ENCODE measurements at places on chromosomes 4 and X. TPM values are rescaled to one million over a fixed set of nuclear protein-coding genes. Genes with fewer than 3 reads are reported as not detected.

- H3K4me1 ChIP-seq: peaks cover 2% of the 10 kb centered on the region
- no peaks in the 10 kb centered on the region for H3K36me3 ChIP-seq
- peak overlapping the region; percentile 30 for H3K4me3 ChIP-seq
- H3K27ac ChIP-seq: peak overlapping the region; percentile 65
- no peak for DNase-seq
- H3K27me3 ChIP-seq: peaks cover 41% of the 10 kb centered on the region
These were observed 840 bp downstream of the GRID2 start for GRCh38 chr4:92304606-92305005.

Gene SPP1
- total RNA-seq: 19.4 TPM

Gene AR
- not detected for total RNA-seq

Gene PABPC1L2A
- total RNA-seq: not detected

DNA sequence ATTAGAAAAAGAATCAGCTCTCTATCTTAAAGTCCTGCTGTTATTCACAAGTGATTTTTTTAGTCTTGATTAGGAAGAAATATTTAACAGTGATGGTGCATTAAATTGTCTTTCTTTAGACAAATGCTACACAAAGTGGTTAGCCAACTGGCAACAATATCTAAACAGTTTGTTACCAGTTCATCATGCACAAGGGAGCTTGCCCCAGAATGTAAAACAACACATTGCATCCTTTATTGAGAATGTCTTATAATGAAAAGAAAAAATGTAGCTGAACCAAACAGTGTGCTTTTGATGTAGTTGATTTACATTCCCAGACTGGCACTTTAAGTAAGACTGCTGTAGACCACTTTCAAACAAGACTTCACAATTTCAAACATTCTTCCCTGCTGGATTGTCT is 34.1 kb upstream of the NAA11 start:
- no peak overlapping the region for H3K4me3 ChIP-seq
- no peak for DNase-seq
- H3K27me3 ChIP-seq: no peaks in the 10 kb centered on the region
- no peak overlapping the region for H3K27ac ChIP-seq
- H3K36me3 ChIP-seq: no peaks in the 10 kb centered on the region

DNA sequence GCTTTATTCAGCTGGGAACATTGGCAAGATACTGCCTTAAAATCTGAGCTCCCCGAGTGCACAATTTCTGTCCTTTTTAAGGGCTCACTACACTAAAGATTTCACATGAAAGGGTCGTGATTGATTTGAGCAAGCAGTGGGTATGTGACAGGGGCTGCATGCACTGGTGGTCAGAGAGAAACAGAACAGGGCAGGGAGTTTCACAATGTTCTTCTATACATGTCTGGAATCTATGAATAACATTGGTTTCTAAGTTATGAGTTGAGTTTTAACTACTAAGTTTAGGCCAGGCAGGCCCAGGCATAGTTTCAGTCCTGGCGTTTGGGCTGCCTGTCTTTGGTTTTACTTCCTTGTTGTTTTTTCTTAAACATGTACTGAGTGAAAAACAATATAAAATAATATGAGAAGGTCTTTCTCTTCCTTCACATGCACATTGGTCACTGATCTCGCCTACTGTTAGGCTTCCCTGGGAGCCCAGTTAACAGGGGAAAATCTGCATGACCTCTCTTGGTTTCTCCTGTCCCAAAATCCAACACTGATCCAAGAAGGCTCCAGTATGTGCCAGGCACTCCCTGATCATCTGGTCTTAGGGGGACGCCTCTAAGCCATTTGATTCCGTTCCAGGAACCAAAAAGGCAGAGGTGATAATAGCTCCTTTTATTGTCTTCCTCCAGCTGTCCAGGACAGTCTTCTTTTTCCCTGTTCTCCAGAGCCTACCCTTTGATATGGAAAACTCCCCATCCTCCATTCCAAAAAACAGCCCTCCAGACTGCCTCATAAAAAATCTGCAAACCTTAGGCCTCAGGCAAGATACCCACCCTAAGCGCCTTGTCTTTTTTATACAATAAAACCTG is at the start of gene UGT2B17:
TSS of gene UGT2B17 (minus strand) at position 51 of the 854 bp plus-strand sequence. CDS start 7,838 bp downstream, outside the sequence.
- H3K4me3 ChIP-seq: no peak within 1 kb of the TSS
- H3K27me3 ChIP-seq: no peaks in the 10 kb centered on the region
- H3K36me3 ChIP-seq: no peaks in the 10 kb centered on the region
- no peak for DNase-seq
- no peaks in the 10 kb centered on the region for H3K4me1 ChIP-seq
- no peak within 1 kb of the TSS for H3K27ac ChIP-seq

DNA sequence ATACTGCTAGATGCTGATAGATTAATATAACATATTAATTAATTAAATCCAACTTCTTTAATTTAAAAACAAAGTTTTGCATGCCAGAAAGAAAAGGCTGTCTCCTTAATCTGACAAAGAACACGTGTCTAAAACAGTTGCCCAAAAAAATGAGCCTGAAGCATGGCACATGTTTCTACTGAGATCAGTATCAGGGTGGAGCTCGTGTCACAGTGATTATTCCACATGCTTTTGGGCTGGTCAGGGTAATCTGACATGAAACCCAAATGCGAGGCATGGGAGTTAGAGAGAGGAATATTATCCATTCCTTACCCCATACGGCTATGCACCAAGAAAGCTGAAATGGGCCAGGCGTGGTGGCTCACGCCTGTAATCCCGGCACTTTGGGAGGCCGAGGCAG is 79.4 kb upstream of the ADRA2C start:
- H3K4me1 ChIP-seq: no peaks in the 10 kb centered on the region
- H3K27ac ChIP-seq: no peak overlapping the region
- H3K4me3 ChIP-seq: no peak overlapping the region
- DNase-seq: no peak
- H3K27me3 ChIP-seq: peaks cover 2% of the 10 kb centered on the region

GRCh38 chrX:54977387-54977786 is 16.6 kb downstream of the PFKFB1 start:
- no peak for DNase-seq
- H3K4me3 ChIP-seq: no peak overlapping the region
- H3K27me3 ChIP-seq: no peaks in the 10 kb centered on the region
- H3K36me3 ChIP-seq: no peaks in the 10 kb centered on the region

Gene CXCL11
- total RNA-seq: not detected

DNA sequence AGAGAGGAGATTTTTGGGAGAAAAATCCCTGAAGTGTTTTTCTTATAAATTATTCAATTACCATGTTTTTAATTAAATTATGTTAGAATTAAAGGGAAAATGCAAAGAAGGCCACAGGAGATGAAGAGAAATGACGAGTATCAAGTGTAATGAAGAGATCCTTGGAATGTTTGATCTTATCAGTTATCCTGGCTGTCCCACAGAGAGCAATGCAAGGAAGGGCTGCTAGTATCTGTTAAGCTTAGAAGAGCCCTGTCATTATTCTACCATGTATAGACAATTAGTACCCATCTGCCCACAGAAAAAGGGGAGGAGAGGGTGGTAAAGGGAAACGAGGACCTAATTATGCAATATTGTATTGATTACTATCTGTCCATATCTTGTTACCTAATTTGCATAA is 257.1 kb downstream of the BANK1 start:
- no peak for DNase-seq
- H3K36me3 ChIP-seq: no peaks in the 10 kb centered on the region
- no peak overlapping the region for H3K4me3 ChIP-seq
- H3K4me1 ChIP-seq: no peaks in the 10 kb centered on the region
- H3K27ac ChIP-seq: no peak overlapping the region
- peaks cover 8% of the 10 kb centered on the region for H3K27me3 ChIP-seq

GRCh38 chr4:89056953-89057398 is at the start of gene FAM13A:
TSS of gene FAM13A (minus strand) at chr4:89057185. CDS start at chr4:89056964, 221 bp downstream.
- H3K27me3 ChIP-seq: peaks cover 3% of the 10 kb centered on the region
- no peak within 1 kb of the TSS for H3K27ac ChIP-seq
- peak within 1 kb of the TSS; percentile 18 for H3K4me3 ChIP-seq
- H3K4me1 ChIP-seq: peaks cover 7% of the 10 kb centered on the region
- no peak for DNase-seq

Gene MEPE
- total RNA-seq: not detected

Gene BGN
- total RNA-seq: not detected

DNA sequence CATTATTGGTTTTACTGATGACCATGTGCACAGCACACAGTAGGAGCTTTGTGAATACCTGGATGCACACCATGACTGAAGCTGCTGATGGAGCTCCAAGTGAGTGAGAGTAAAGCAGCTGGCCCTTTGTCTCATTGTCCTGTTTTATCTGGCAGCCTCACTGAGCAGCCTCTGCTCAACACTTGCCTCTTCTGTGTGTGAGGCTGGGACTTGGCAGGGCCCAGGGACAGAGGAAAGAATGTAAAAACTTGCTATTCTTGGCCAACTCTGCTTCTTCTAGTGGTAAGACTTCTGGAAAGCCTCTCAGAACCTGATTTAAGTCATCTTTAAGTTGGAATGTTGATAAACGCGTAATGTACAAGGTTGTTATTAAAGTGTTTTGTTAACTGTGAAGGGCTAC is 61.4 kb downstream of the BEX1 start:
- DNase-seq: no peak
- H3K36me3 ChIP-seq: no peaks in the 10 kb centered on the region
- H3K4me1 ChIP-seq: no peaks in the 10 kb centered on the region
- H3K27ac ChIP-seq: no peak overlapping the region
- no peaks in the 10 kb centered on the region for H3K27me3 ChIP-seq

Gene CXCL8
- 2.2 TPM for total RNA-seq

- DNase-seq: no peak
- no peak overlapping the region for H3K27ac ChIP-seq
- no peak overlapping the region for H3K4me3 ChIP-seq
These were observed 3.6 kb downstream of the ARHGAP24 start for GRCh38 chr4:85478576-85478975.

DNA sequence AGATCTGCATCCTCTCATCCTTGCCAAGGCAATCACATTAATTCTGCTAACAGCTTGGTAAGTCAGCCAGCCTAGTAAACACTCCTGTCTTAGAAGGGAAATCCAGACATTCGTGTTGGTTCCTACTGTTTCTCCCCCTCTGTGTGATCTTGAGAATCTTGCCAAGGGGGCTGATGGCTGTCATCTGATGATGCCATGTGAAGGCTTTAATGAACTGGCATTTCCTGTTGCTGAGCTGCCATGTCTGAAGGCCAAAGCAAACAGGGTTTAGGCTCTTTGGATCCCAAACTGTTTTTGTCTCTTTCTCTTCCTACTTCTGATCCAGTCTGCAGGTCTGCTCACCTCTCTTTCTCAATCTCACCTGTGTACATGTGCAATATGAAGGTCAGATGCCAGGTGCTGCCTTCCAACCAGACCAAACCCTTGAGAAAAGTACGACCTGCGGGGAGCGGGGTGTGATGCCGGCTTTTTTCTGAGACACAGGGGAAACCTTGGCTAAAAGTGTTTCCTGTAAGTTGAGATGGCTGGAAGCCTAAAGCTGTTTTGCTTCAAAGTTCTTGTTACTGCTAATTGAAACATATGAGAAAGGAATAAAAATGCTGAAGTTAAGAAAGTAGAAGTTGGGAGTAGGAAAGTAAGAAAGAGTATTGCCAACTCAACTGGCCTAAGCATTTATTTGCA is 532.9 kb downstream of the ANKRD50 start:
- no peaks in the 10 kb centered on the region for H3K4me1 ChIP-seq
- no peak for DNase-seq
- H3K4me3 ChIP-seq: no peak overlapping the region
- no peaks in the 10 kb centered on the region for H3K36me3 ChIP-seq
- no peak overlapping the region for H3K27ac ChIP-seq

DNA sequence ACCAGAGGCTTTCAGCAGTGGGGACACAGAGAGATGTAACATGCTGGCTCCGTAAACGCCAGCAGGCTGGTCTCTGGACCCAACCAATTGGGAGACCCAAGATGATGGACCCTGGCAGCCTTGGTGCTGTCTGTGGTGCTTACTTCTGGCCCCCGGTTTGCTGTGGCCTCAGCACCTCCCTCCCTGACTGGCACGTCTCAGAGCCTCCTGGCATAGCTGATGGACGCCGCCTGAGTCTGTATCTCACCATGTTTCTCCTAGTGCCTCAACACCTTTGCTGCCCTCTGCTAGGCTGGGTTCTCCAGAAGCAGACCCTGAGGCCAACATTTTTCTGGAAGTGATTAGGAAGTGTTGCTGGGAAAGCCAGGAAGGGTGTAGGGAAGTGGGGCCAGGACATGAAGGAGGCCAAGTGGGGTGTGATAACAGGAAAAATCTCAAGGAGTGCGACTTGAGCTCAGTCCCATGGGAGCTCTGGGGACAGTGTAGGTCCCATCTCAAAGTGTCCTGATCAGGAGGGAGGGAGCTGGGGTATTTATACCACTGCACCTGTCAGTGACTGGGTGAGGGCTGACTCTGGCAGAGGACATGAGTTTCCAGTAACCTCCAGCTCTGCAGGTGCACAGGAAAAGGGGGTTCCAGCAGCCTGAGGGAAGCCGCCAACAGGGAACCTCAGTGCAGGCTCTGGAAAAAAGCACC is 31.8 kb downstream of the PPP2R2C start:
- no peaks in the 10 kb centered on the region for H3K36me3 ChIP-seq
- H3K27ac ChIP-seq: no peak overlapping the region
- H3K27me3 ChIP-seq: peaks cover 6% of the 10 kb centered on the region
- H3K4me3 ChIP-seq: no peak overlapping the region
- H3K4me1 ChIP-seq: no peaks in the 10 kb centered on the region

GRCh38 chrX:113929004-113929403 is 654.9 kb upstream of the HTR2C start:
- no peak for DNase-seq
- no peaks in the 10 kb centered on the region for H3K36me3 ChIP-seq
- no peak overlapping the region for H3K4me3 ChIP-seq
- no peaks in the 10 kb centered on the region for H3K27me3 ChIP-seq
- H3K4me1 ChIP-seq: no peaks in the 10 kb centered on the region

Gene UGT2A3
- not detected for total RNA-seq

DNA sequence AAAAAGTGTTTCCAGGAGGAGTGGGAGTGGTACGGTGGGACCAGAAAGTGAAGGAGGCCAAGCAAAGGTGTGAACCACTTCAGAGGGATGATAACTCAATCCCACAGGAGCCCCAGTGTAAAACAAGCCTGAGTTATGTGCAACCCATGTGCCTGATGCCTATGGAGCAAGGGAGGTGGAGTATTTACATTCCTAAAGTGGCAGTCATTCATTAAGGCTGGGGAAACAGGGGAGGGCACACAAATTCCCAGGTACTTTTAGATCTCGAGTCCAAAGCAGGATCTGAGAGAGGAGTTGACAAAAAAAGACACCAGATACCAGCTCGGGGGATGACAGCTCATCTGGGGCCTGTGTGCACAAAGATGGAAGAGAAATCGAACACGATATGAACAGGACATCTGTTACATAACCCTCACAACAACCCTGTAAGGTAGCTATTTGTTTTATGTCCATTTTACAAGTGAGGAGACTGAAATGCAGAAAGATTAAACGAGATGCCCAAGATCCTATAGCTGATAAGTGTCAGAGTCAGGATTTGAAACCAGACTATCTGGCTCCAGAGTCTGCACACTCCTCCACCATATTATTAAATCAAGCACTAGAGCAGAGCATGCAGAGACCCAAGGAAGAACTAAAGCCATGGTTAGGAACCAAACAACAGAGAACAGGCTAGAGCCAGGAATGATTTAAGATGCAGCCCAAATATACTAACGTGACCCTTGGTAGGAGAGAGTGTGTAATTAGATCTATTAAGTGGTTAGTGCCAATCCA is 91.9 kb upstream of the MAPK10 start:
- no peaks in the 10 kb centered on the region for H3K36me3 ChIP-seq
- no peak for DNase-seq
- no peaks in the 10 kb centered on the region for H3K4me1 ChIP-seq
- H3K4me3 ChIP-seq: no peak overlapping the region

Gene DGKK
- not detected for total RNA-seq

Gene KIT
- total RNA-seq: 0.64 TPM
